ENCODE measurements at places on chromosomes 4 and X.

DNA sequence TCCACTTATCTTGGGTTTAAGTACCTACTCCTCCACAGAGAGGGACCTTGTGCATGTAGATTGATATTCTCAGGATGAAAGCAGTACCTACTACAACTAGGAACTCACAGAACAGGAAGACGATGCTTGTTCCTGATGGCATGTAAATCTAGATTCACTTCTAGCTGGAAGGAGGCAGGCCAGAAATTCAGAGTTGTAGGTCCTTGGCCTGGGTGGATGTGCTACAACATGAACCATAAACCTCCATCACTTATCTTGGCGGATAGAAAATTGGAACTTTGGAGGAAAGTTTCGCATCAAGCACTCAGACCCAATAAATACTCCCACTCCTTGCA, 9.3 kb upstream of the SMIM20 start:
- no peaks in the 10 kb centered on the region for H3K27me3 ChIP-seq
- no peak overlapping the region for H3K4me3 ChIP-seq
- DNase-seq = no peak
- H3K27ac ChIP-seq = no peak overlapping the region
- peaks cover 19% of the 10 kb centered on the region for H3K4me1 ChIP-seq
- H3K36me3 ChIP-seq = no peaks in the 10 kb centered on the region

DNA sequence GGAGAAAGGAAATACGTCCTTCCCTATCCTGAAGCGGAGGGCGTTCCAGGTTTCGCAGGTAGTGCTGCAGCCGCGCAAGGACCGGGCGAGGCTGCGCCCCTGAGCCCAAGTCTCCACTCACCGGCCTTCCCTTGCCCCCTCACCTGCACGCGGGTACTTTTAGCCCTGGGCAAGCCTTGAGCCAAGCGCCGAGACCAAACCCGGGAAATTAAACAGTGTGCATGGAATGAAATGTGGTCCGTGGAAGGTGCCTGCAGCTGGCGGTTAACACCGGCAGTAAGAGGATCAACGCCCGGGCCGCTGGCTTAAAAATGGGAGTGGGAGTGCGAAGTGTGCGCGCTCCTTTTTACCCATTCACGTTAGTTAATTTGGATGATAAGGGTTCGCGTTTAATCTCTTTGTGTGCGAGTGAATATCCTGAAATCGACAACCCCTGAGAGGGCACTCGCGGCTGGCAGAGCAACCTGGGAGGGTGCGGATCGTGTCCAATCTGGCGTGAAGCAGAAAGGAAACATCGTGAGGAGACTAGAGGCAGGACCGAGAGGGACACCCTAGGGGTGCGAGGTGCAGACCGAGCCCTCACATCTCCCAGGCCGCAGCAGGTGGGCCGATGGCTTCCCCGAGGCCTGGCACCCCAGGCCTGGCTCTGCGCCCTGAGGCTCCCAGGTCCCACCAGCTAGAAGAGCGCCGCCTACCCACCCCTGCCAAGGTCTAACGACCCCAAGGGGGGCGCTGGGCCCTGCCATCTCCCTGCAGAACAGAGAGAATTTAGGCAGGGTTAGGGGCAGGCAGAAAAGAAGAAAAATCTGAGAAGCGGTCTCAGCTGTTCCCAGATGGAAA, 2.0 kb upstream of the HELT start:
- H3K27ac ChIP-seq = no peak overlapping the region
- H3K36me3 ChIP-seq = no peaks in the 10 kb centered on the region
- H3K4me3 ChIP-seq = no peak overlapping the region
- H3K27me3 ChIP-seq = peaks cover 89% of the 10 kb centered on the region
- no peak for DNase-seq

GRCh38 chrX:120857240-120857639, 18.4 kb downstream of the CT47B1 start:
- no peaks in the 10 kb centered on the region for H3K27me3 ChIP-seq
- DNase-seq = peak; percentile 0
- H3K36me3 ChIP-seq = no peaks in the 10 kb centered on the region
- H3K4me3 ChIP-seq = no peak overlapping the region
- H3K27ac ChIP-seq = no peak overlapping the region

GRCh38 chrX:72102760-72103159, 29.0 kb downstream of the RTL5 start:
- no peak for DNase-seq
- no peak overlapping the region for H3K4me3 ChIP-seq
- no peak overlapping the region for H3K27ac ChIP-seq
- H3K36me3 ChIP-seq = no peaks in the 10 kb centered on the region
- no peaks in the 10 kb centered on the region for H3K27me3 ChIP-seq
- H3K4me1 ChIP-seq = no peaks in the 10 kb centered on the region

- peaks cover 38% of the 10 kb centered on the region for H3K4me1 ChIP-seq
- DNase-seq = no peak
- H3K27ac ChIP-seq = no peak overlapping the region
- H3K27me3 ChIP-seq = no peaks in the 10 kb centered on the region
Measured at GRCh38 chr4:183635321-183635720, 23.7 kb downstream of the RWDD4 start.

DNA sequence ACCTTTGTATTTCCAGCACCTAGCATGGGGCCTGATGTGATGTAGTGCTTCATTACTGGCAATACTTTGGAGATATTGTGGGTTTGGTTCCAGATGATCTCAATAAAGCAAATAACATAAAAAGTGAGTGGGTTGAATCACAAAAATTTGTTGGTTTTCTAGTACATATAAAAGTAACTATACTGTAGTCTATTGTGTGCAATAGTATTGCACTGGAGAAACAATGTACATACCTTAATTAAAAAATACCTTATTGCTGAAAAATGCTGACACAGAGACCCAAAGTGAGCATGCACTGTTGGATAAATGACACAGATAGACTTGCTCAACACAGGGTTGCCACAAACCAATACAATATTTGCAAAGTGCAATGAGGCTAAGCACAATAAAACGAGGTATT, 17.7 kb upstream of the MGST2 start:
- DNase-seq = no peak
- no peaks in the 10 kb centered on the region for H3K27me3 ChIP-seq
- H3K27ac ChIP-seq = no peak overlapping the region
- no peaks in the 10 kb centered on the region for H3K4me1 ChIP-seq
- no peak overlapping the region for H3K4me3 ChIP-seq
- no peaks in the 10 kb centered on the region for H3K36me3 ChIP-seq

DNA sequence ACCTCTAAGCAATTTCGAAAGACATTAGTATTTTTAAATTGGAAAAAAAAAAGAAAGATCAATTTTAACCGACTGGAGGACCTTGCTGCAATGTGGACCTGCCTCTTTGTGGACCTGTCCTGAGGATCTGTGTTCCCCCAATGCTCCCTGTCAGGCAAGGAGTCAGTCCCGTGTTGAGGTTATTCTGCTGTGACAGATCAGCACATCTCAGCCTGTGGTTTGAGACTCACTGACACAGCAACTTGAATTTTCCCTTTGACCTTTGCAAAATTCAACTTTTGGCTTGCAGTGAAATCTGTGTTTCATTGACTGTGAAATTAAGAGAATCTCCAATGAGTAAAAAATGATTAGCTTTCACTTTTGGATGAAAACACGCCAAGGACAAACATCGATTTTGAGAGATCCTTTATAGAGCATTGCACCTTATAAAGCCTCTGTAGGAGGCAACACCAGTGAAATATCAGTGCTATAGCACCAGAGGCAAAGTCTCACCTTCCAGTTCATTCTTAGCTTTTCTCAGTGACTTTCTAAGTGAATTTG, 186.9 kb downstream of the GPAT3 start:
- no peaks in the 10 kb centered on the region for H3K36me3 ChIP-seq
- no peak overlapping the region for H3K4me3 ChIP-seq
- no peak overlapping the region for H3K27ac ChIP-seq
- DNase-seq = no peak

GRCh38 chr4:123976819-123977218, 580.2 kb downstream of the SPRY1 start:
- no peak overlapping the region for H3K4me3 ChIP-seq
- no peak overlapping the region for H3K27ac ChIP-seq
- DNase-seq = no peak
- H3K4me1 ChIP-seq = no peaks in the 10 kb centered on the region
- no peaks in the 10 kb centered on the region for H3K27me3 ChIP-seq
- no peaks in the 10 kb centered on the region for H3K36me3 ChIP-seq

DNA sequence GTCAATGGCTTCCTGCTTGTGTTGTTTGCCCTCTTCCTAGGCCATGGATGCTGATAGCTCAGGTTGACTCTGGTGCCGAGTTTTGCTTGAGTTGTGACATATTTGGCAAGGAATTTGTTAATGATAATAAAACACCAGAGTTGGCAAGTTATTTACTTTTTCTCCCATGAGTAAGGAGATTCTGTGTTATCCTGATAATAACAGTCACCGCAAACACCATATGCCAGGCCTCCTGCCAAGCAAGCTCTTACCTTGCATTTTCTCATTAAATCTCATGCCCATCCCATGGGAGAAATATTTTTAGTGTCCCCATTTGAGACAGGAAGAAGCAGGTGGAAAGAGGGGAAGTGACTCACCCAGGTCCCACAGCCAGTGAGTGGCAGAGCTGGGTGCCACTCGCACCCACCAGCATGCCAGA, 67.4 kb upstream of the CLCN4 start:
- H3K4me1 ChIP-seq = no peaks in the 10 kb centered on the region
- H3K27ac ChIP-seq = no peak overlapping the region
- no peak for DNase-seq
- H3K36me3 ChIP-seq = no peaks in the 10 kb centered on the region

- H3K4me3 ChIP-seq = no peak overlapping the region
- no peak for DNase-seq
- H3K27me3 ChIP-seq = no peaks in the 10 kb centered on the region
- H3K36me3 ChIP-seq = no peaks in the 10 kb centered on the region
- no peak overlapping the region for H3K27ac ChIP-seq
Measured at GRCh38 chr4:171721937-171722336, 91.3 kb upstream of the GALNTL6 start.

GRCh38 chr4:154942176-154942575, 161.1 kb downstream of the RBM46 start:
- no peak for DNase-seq
- H3K4me1 ChIP-seq = no peaks in the 10 kb centered on the region
- no peak overlapping the region for H3K27ac ChIP-seq
- no peaks in the 10 kb centered on the region for H3K36me3 ChIP-seq
- H3K27me3 ChIP-seq = no peaks in the 10 kb centered on the region

- H3K36me3 ChIP-seq = no peaks in the 10 kb centered on the region
- no peaks in the 10 kb centered on the region for H3K4me1 ChIP-seq
- H3K27me3 ChIP-seq = no peaks in the 10 kb centered on the region
- no peak overlapping the region for H3K27ac ChIP-seq
Measured at GRCh38 chrX:28135378-28136047, 154.3 kb upstream of the DCAF8L1 start.

- peak; percentile 39 for DNase-seq
- no peaks in the 10 kb centered on the region for H3K27me3 ChIP-seq
- no peak overlapping the region for H3K4me3 ChIP-seq
- peaks cover 9% of the 10 kb centered on the region for H3K36me3 ChIP-seq
- peaks cover 12% of the 10 kb centered on the region for H3K4me1 ChIP-seq
Measured at GRCh38 chr4:185358514-185358913, 37.2 kb downstream of the LRP2BP start.

GRCh38 chr4:1398681-1399507, 7.3 kb downstream of the NKX1-1 start:
- no peak overlapping the region for H3K4me3 ChIP-seq
- no peaks in the 10 kb centered on the region for H3K36me3 ChIP-seq
- peaks cover 27% of the 10 kb centered on the region for H3K27me3 ChIP-seq
- no peaks in the 10 kb centered on the region for H3K4me1 ChIP-seq

DNA sequence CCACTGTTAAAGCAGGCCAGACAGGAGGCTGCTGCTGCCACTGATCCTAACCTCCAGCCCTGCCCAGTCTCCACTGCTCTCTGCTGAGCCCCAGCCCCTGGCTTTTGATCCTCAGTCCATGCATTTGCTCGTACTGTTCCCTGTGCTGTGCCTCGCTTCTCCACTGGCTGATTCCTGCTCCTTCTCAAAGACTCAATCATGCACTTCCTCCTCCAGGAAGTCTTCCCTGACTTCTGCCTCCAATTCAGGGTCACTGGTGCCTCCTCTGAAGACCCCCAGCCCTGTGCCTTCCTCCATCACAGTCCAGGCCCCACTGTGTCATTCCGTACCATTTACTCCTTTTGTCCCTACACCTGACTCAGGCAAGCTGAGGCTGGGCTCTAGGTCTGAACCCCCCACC, 230.6 kb upstream of the PSAPL1 start:
- H3K36me3 ChIP-seq = no peaks in the 10 kb centered on the region
- H3K4me3 ChIP-seq = no peak overlapping the region
- H3K27me3 ChIP-seq = no peaks in the 10 kb centered on the region
- H3K27ac ChIP-seq = no peak overlapping the region
- DNase-seq = no peak
- H3K4me1 ChIP-seq = no peaks in the 10 kb centered on the region

GRCh38 chr4:153514001-153514526, 47.9 kb downstream of the TMEM131L start:
- peak overlapping the region; percentile 85 for H3K27ac ChIP-seq
- H3K27me3 ChIP-seq = no peaks in the 10 kb centered on the region

- no peaks in the 10 kb centered on the region for H3K4me1 ChIP-seq
- peak; percentile 31 for DNase-seq
- no peaks in the 10 kb centered on the region for H3K27me3 ChIP-seq
- no peaks in the 10 kb centered on the region for H3K36me3 ChIP-seq
- no peak overlapping the region for H3K27ac ChIP-seq
Measured at GRCh38 chr4:97987019-97987648, 156.1 kb downstream of the STPG2 start.

GRCh38 chr4:79013756-79014155, 74.5 kb upstream of the PAQR3 start:
- H3K27ac ChIP-seq = no peak overlapping the region
- no peaks in the 10 kb centered on the region for H3K4me1 ChIP-seq
- no peaks in the 10 kb centered on the region for H3K36me3 ChIP-seq
- no peaks in the 10 kb centered on the region for H3K27me3 ChIP-seq
- DNase-seq = no peak

DNA sequence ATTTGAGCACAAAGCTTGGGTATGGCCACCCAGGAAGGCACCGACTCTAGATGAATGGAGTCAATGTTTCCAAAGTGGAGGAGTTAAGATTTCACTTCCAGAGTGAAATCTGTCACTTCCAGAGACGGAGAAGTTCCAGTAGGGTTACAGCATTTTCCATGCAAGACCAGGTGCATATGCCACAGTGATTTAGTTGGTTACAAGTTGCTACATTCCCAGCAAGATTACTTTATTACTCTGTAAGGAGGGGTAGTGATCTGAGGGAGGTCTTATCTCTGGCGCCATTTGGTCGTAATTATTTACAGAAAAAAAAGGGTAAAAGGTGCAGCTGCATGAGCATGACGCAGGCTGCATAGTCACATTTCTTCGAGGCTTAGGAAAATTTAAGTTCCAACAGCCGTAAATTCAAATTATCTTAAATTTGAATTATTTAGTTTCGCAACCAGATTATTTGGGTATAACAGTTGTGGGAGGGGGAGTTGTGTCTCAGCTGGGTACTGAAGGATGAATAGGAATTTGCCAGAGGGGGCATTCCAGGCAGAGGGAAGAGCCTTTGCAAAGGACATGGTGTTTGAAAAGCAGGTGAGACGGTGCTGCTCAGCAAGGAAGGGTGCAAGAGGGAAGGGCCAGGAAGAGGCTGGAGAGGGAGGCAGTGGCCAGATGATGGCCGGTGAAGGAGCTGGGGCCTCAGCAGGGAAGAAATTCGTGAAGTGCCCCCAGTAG, 17.4 kb upstream of the AFAP1 start:
- H3K4me3 ChIP-seq = no peak overlapping the region
- no peak overlapping the region for H3K27ac ChIP-seq
- H3K27me3 ChIP-seq = no peaks in the 10 kb centered on the region
- H3K4me1 ChIP-seq = peaks cover 31% of the 10 kb centered on the region

All from GM23248 (cell line).